ENCODE measurements at places on chromosomes 7 and 10.
A peak's percentile ranks its signal among the peaks of the same experiment; 100 is the strongest.

GRCh38 chr10:86712317-86712707 lies 44.0 kb downstream of the LDB3 start:
- DNase-seq = peak; percentile 92

GRCh38 chr10:110426294-110427181 lies 71.2 kb upstream of the DUSP5 start:
- no peak for DNase-seq

GRCh38 chr7:55212838-55213237 lies 152.3 kb upstream of the LANCL2 start:
- DNase-seq = no peak

DNA sequence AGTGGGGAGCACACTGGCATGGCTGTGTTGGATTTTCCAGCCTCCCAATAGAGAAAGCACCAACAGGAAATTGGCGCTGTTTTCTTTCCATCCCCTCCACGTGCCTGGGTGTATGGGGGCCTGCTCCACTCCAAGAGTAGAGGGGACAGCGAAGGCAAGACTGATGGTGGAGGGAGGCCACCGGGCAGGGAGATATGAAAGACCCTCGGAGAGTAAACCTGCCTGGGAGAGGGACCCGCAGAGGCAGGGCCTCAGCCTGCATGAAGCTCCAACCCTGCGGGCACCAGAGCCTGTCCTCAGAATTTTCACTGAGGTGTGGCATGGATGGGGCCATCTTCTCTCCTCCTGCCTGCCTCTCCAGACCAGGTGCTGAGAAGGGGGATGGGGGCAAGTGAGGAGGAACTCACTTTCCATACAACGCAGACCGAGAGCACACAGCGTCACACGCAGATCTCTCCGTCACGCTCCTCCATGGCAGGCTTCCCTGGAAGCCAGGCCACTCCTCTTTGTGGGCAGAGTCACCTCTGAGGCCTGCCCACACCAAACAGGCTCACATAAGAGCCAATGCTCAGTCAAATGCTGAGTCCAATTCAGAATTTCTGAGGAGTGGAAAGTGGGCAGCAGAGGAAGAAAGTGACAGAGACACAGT lies 18.8 kb downstream of the ANXA11 start:
- no peak for DNase-seq

DNA sequence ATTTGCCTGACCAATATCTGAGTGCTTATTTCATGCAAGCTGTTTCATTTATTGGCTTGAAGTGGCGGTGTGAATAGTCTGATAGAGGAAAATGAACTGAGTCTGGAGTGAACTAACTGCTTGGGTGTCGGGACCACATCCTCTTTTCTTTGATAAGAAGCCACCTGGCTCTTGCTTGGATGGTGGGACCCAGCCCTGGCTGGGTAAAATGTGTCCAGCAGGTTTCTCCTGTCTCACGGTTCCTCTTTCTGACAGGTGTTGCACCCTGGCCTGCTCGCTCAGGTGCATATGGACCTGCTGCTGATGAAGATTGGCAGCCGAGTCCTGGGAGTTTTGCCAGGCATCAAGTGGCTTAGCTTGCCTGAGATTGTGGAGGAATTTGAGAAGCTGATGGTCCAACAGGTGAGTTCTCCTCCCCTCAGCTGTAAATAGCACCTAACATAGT lies 1.6 kb downstream of the ADCK2 start:
- peak; percentile 81 for DNase-seq

- no peak for DNase-seq
Measured at GRCh38 chr7:17665029-17665428, 275.3 kb downstream of the SNX13 start.

DNA sequence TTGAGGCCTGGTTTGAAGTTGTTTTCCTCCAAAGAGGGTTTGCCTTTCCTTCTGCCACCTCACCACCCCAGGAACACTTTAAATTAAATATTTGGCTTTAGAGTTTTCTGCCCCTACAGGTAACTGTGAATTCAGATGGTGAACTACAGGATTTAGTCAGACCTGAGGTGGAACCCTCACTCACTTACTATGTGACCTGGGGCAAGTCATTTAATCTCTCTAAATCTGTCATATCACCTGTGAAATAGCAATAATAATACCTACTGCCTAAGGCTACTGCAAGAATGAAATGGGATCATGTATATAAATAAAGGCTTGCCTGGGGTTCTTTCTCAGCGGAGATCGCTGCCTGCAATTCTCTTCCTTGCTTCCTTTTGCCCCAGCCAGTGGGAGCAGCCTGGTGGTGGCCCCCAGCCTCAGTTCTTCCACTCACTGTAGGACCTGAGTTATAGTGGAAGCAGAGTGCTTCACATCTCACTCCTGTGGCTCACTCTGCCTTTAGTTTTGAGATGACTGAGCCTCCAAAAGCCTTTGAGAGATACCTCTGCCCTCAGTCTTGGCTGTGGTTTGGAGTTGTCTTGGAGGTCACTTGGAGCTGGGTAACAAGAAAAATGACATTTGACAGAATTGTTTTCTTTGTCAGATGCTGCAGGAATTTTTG lies 6.1 kb upstream of the ANKRD2 start:
- no peak for DNase-seq

- DNase-seq = no peak
Measured at GRCh38 chr10:93152136-93152535, 78.4 kb downstream of the CYP26A1 start.

DNA sequence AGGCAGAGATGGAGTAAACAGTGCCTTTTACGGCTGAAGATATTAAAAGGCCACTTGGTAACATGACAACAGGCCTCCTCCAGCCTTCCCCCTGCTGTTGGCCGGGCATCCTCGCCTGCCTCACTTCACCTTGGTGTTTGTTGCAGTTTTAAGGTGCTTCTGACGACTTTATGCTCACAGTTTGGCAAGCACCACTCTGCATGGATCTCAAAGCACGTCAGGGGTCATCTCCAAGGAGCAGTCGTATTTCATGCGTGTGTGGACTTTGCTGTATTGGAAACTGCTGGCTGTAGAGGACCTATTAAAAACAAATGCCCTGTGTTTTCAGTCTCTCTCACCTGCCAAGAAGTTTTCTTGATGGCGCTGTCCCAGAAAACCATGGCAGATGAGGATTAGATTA lies 483.1 kb downstream of the RPS24 start:
- no peak for DNase-seq

GRCh38 chr7:21959387-21959776 lies 13.7 kb upstream of the CDCA7L start:
- no peak for DNase-seq

- DNase-seq = no peak
Measured at GRCh38 chr7:137932881-137933269, 69.0 kb downstream of the CREB3L2 start.

DNA sequence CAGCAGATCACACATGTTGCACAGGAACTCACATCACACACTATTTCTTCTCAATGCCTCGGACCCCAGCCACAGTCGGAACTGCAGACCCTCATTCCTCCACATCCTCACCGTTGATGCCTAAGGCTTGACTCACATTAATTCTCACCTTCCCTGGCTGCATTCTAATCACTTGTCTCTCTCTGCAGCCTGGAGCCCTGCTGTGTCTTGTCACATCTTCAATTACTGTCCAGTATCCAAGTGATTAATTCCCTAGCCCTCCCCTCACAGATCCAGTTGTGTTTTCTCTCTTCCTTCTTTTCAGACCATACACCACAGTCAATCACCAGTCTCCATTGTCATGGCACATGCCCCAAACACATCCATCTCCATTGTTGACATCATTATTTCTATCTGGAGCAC lies 592.4 kb upstream of the IGFBP3 start:
- no peak for DNase-seq

GRCh38 chr7:128123291-128124037 lies 92.2 kb upstream of the LRRC4 start:
- no peak for DNase-seq

- DNase-seq = peak; percentile 62
Measured at GRCh38 chr10:103884681-103885139, 29.3 kb upstream of the SH3PXD2A start.

GRCh38 chr10:9305018-9305655 lies 1250.6 kb downstream of the GATA3 start:
- peak; percentile 49 for DNase-seq

DNA sequence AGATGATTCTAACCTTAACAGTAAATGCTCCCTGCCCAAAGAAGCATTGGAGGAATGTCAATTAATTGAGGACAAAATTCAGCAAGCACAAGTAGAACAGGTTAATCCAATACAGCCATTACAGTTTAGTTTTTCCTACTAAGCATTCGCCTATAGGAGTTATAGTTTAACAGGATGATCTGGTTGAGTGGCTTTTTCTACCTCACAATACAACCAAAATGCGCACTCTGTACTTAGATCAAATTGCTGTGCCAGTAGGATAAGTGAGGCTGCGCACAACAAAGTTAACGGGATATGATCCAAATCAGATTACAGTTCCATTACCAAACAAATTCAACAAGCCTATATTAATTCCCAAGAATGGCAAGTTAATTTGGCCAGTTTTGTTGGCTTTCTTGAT lies 117.1 kb upstream of the TRIM24 start:
- DNase-seq = no peak

DNA sequence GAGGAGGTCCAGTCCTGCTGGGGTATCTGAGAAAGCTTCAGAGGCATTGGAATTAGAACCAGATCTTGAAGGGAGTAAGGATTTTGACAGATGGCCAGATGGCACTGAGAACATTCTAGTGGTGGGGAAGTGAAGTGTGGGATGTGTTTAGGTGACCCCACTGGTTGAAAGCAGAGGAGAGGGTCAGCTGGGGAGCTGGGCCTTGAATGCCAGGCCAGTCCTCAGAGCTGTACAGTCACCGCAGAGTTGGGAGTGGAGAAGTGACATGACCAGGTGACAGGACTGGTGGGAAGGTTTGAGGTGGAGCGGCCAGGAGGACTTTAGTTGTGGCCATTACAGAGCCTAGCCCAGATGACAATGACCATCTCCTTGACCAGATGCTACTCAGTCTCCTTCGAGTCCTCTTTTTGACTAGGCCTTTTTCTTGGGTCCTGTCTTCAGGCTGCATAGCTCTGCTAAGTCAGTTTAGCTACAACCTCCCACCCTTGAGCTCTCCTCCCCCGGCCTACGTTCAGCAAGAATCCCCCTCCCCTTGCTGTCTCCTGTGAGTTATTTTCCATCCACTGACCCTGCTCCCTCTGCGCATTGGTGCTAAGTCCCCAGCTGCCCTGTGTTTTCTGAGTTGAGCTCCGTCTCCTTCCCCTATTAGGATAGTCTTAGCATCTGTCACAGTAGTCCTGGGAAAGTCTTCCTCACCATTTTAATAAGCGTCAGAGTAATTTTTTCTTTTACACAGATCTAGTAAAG lies 56.3 kb downstream of the CCNY start:
- DNase-seq = no peak

DNA sequence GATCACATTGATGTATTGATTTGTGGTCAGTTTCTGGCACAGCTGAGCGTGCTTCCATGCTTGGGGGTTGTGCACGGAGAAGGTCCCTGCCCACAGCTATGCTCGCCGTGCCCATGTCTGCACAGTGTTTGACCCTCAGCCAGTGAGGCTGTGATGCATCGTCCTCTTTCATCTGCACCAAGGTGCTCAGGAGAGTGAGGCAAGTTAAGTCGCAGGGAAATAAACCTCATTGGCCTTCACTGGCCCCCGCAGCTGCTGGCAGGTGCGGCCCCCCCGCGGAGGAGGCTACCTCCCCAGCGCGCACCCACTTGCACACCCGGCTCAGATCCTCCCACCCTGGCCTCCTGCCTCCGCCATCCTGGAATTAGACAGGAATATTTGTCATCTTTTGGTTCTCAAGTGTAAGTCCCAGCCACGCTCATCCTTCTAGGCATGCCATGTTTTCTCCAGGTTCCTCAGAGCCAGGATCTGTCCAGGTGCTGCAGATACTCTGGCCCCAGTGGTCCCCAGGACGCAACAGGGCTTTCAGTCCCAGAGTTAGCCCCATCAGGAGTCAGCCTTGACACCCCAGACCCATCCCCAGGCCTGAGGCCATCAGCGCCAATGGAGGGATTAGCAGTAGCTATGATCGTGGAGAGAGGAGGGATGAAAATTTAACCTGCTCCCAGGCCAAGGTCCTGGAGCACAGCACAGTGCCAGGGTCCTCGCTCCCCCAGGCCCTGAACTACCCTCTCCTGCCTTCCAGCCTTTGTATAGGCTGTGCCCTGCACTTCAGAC lies 93.7 kb downstream of the OAT start:
- no peak for DNase-seq

- DNase-seq = no peak
Measured at GRCh38 chr7:47119261-47119865, 462.5 kb downstream of the TNS3 start.

DNA sequence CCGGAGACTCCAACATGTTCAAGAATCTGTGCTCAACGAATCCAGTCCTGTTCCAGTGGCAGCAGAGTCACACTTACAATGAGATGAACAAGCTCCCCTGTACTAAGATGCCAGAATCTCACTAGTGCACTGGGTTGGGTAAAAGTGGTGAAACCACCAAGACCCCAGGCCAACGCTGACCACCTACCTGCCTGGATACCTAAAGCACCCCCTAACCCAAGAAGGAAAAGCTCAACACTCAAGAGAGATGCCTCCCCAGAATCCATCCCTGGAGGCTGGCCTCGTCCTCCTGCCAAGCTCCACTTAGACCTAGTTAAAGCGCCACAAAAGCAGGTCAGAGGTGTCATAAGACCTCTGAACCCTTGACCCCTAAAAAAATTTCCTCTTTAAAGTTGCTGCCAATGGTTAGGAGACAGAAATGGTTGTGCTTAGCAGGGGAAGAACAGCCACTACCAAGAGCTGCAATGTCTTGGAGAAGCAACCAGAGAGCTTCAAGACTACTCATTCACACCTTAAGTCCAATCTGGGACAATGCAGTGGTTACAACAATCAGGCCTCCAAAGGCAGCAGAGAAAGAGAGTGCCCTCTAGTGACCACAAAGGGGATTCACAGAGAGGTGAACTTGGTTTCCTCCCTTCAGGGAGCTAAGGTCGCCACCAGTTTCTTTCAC lies 94.6 kb upstream of the MACROH2A2 start:
- DNase-seq = peak; percentile 76

All from NAMALWA (cell line).